Coronary artery (tissue), 2 donors: ENCODE measurements at places on chromosomes 13 and 19.

- no peak for DNase-seq
Measured at GRCh38 chr13:92833071-92833470, 393.5 kb upstream of the GPC6 start.

DNA sequence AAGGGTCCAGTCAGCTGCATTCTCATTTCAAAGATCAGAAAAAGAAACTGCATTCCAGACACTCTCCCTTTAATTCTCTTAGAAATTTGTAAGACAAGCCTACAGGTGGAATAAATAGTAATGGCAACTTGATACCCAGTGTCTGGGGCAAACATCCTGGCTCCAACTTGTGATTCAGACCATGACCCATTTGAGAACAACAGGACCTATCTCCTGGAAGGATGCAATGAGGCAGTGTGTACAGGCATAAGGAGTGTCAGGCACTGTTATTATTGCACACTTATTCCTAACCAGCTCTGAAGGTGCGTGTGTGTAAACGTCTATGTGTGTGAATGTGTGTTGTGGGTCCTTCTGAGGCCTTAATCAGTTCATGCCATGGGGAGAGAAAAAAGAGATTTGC is 13.9 kb downstream of the ERICH6B start:
- DNase-seq, result no peak

DNA sequence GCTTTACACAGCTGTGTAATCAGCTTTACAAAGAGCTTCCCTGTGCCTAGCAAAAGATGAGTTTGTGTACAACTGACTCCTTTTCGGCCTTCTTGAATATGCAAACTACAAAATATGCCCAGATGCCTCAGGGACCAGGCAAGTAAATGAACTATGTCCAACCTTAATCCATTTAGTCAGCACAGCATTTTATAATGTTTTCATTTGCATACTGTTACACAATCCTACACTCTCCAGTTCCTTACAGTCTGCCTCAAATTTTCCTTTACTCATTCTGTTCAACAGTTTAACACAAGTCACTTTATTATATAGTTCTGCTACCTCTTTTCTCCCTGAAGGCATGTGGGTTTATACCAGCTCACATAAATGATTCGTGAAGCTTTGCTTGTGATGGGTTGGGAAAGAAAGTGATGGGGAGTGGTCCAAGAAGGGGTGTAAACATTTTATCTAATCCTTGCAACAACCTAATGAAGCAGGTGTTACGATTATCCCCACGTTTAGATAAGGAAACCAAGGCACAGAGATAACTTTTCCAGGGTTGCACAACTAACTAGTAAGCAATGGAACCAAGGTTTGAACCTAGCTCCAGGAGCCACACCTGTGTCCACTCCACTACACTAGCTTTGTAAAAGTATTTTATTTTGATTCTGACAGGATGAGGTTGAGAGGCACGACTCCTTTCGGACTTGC is 3.3 kb upstream of the USP12 start:
- no peak for DNase-seq

DNA sequence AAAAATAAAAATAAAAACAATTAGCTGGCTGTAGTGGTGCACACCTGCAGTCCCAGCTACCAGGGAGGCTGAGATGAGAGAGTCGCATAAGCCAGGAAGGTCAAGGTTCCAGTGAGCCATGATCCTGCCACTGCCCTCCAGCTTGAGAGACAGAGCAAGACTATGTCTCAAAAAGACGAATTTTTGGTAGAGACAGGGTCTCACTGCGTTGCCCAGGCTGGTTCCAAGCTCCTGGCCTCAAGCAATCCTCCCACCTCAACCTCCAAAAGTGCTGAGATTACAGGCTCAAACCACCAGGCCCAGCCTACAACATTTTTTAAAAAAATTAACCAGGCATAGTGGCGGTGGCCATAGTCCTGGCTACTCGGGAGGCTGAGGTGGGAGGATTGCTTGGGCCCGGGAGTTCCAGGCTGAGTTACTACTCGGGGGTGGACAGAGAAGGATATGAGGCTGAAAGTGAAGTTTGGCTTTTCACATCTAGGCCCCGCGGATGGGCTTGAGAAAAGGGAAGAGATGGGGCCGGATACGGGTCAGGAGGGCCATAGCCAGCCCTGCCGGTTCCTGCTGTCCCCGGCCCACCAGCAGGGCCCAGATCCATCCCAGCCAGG is 10.2 kb downstream of the NDUFA11 start:
- DNase-seq, result no peak

GRCh38 chr13:104043184-104043583 is 977.0 kb upstream of the SLC10A2 start:
- no peak for DNase-seq
